ENCODE measurements at places on chromosomes 7 and 10.
A peak's percentile ranks its signal among the peaks of the same experiment; 100 is the strongest.

DNA sequence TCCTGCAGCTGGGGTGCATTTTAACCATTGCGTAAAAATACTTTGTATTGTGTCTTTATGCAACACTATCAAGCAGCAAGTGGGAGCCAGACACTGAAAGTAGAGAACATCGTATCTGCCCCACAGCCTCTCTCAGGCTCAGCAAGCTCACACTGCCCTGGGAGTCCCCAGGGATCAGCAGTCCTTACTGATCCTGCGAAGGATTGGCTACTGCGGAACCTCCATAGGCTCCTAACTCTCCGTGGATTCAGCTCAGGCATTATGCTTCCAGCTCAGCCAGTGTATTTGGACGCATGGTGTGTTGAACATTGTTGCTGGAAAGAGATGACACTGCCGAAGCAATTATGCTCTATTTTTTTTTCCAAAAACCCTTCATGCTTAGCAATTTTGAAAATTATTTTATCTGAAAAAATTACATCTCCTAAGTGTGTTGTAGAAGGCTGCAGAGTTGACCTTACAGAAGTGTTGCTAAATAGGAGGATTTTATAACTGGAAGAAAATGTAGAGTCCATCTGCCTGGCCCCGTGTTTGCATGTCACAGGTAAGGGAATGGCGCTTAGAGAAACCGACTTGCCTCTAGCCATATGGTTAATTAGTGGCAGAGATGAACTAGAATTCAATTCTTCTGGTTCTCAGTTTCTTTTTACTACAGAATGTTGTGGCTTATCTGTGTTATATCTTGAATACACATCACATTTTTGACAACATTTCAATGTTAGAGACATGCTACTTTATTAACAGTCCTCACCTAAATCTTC is 276.4 kb upstream of the COBL start:
- no peak for DNase-seq

DNA sequence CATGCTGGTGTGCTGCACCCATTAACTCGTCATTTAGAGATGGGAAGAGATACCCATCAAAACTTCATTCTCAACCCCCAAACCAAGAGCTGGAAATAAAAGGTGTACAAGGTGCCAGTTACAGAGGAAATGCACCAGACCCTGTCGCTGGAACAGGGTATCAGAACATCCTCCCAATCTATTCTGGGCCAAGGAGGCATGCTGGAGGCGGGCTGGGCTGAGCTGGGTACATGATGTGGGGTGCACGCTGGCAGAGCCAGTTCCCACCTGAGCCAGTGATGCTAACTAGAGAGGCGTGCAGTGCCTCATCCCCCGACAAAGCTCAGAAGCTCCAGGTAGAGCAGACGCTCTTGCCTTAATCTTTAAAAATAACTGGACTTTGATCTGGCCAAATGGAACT is 70.1 kb downstream of the NPSR1 start:
- no peak for DNase-seq

DNA sequence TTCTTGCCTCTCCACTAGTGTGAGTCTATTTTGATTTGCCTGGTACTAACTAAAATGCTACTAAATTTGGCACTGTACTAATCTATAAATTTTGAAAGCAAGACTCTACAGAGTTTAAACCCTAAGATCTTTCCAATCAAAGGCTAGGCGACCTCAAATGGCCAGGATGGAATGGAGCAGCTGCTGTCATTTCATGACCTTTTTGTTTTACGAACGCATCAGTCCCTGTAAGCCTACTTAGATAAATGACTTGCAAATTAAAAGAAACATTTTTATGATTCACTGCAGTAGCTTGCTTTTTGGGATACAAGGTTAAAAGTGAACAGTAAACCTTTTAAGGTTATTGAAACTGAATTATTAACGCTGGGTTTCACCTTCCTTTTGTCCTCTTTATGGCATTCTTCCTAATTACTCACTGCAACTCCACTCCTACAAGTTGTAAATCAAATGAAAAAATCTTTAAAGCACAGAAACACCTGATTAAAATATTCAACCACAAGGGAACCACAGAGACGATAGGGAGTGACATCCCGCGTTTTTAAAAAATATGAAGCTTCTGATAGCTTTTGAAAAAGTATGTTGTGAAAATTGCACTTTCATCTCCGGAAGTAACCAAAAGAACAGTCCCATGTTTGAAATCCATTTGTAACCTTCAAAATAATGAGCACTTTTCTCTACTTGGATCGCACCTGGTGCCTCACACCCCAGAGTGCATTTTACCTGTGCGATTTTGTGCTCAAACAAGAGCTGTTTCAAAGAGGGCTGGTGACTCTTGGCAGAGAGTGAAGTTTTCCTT is 595.1 kb downstream of the PARD3 start:
- DNase-seq = peak; percentile 8

DNA sequence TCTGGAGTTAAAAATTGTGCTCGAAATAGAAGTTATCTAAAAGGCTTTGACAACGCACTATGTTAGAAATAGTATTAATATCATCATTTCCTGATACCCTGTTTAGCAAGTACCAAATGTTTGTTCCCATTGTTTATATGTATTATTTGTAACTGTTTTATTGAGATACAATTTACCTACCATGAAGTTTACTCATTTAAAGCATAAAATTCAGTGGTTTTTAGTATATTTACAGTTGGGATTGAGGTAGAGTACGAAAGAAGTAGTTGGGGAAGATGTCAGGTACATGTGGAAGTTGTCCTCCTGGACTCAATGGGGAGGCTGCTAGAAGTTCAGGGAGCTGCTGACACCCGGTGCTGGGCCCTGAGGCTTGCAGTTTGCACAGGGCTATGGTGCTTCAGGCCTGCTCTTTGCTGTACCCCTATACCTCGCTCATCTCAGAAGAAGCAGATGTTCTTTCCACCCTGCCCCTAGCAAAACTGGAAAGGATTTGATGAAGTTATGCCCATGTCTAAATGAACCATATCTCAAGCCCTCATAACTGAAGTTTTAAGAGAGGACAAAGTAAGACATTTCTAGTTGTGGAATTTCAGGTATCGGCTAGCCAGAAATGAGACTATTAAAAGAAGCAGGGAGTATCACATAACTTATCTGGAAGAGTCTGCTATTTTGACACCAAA is 25.2 kb upstream of the WNT16 start:
- no peak for DNase-seq

DNA sequence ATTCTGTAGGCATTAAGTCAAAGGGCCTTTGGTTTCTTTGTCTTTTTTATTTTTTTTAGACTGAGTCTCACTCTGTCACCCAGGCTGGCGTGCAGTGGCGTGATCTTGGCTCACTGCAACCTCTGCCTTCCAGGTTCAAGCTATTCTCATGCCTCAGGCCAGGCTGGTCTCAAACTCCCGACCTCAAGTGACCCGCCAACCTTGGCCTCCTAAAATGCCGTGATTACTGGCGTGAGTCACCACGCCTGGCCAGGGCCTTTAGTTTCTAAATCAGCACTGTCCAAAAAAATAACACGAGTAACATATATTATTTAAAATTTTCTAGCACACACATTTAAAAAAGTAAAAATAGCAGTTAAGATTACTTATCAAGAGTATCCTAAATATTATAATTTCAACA is 11.1 kb upstream of the ACSL5 start:
- no peak for DNase-seq

DNA sequence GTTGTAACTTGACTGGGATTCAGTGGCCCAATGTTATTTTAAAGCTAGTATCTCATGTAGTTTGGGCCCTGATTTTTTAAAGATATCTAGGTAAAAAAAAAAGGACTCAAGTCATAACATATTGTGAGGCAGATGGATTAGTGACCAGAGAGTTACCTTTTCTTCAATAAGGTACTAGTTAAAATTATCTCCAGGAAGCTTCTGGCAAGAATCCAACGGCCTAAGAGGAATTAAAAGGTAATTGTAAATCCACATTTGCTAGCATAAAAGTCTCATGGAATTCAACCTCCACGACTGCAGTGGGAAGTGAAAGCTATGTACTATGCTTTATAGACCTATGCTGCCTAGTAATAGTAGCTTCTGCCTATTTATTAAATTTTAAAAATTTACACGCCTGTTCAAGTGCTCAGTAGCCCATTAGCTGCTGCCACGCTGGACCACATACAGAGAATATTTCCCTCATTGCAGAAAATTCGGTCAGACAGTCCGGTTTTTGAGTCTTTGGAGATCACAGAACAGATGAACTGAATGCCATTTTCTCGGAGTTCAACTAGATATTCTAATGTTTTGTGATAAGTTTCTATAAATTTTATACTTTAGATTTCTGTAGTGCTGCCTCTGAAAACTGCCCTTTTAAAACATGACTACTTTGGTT is 118.4 kb downstream of the NSUN6 start:
- no peak for DNase-seq

DNA sequence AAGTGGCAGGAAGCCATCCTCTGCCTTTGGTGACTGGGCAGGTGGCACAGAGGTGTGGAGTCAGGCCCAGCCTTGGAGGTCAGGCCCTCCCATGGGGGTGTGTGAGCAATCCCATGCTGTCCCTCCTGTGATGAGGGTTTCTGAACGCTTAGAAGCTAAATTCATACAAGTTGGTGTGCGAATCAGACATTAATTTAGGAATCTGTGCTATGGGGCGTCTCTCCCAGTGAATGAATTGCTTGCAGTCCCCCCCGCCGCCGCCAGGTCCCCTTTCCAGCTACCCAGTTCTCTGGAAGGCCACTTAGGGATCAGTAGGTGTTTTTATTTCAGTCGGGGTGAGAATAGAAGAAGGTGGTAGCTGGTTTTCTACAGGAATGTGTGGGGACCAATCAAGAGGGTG is 37.5 kb downstream of the LRRC18 start:
- DNase-seq = no peak

- DNase-seq = peak; percentile 87
Measured at GRCh38 chr7:99624484-99624883, 7.7 kb downstream of the ZSCAN25 start.

DNA sequence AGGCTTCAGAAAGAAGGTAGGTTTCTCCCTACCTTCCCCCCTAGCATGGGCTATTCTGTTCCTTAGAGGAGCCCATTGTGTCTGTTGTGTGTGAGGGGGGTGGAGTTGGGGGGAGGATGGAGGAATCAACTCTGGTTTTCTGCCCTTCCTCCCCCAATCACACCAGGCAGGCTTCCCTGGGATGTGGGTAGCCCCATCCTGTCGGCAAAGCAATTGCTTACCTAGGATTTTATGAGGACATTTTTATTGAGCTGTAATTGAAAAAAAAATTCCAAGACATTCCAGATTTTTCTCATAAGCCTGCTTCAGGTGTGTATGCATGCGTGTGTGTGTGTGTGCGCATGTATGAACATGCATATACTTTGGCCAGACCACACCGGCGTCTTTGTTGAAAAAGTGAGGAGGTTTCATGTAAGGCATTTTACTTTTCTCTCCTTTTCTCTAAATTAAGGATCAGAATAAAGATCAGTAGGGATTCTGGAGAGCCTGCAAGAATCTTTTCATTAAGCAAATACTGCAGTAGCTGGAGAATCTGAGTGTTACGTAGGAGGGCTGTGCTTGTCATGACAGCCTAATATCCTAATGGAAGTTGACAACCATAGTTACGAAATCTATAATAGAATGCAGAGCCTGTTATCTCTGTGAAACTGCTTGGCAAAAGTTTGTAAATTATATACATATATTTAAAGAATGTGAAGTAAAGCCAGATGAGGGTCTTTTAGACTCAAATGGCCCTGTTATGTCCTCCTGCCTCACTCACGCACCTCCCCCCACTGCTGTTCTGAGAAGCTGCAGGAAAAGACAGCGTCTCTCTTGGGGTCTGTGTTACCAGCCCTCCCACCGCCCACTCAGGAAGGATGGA is 27.3 kb upstream of the SAMD8 start:
- no peak for DNase-seq

DNA sequence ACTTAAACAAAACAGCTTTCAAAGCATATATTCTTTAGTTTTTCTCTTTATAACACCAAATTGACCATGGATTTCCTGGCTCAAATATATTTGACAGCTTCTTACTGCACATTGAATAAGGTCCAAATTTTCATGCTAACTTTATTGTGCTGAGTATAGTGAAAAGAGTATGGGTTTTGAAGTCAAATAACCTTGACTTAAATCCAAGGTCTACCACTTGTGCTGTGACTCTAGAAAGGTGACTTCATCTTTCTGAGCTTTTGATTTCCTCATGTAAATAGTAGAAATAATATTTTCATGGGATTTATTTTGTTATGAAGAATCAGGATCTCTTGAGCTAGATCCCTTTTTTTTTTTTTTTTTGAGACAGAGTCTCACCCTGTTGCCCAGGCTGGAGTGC is 139.4 kb upstream of the GPR22 start:
- DNase-seq = no peak

- DNase-seq = no peak
Measured at GRCh38 chr7:69811476-69812308, 213.4 kb downstream of the AUTS2 start.

GRCh38 chr7:81416659-81417058 is 353.2 kb downstream of the HGF start:
- DNase-seq = no peak

- DNase-seq = no peak
Measured at GRCh38 chr10:15473396-15473767, 102.3 kb upstream of the FAM171A1 start.

GRCh38 chr10:78543031-78543748 is 509.5 kb downstream of the RPS24 start:
- no peak for DNase-seq

DNA sequence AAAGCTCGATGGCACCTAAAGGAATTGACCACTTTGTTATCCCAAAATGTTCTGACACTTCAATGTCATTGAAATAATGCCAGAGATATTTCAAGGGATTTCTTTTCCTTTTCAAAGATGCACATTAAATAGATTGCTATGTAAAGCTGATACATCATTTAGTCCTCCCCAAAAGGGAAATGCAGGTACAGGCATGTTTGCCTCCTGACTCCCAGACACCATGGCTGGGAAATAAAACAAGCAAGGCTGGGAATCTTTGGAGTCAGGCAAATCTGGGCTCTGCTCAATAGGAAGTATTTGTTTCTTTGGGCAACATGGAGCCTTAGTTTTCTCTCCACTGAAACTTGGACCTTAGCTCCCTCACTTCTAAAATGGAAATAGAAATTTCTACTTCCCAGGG is 230.8 kb upstream of the LRRTM3 start:
- no peak for DNase-seq

GRCh38 chr10:30037620-30038336 is 21.6 kb downstream of the JCAD start:
- no peak for DNase-seq

GRCh38 chr7:101792051-101792681 is 25.3 kb upstream of the CUX1 start:
- DNase-seq = no peak

DNA sequence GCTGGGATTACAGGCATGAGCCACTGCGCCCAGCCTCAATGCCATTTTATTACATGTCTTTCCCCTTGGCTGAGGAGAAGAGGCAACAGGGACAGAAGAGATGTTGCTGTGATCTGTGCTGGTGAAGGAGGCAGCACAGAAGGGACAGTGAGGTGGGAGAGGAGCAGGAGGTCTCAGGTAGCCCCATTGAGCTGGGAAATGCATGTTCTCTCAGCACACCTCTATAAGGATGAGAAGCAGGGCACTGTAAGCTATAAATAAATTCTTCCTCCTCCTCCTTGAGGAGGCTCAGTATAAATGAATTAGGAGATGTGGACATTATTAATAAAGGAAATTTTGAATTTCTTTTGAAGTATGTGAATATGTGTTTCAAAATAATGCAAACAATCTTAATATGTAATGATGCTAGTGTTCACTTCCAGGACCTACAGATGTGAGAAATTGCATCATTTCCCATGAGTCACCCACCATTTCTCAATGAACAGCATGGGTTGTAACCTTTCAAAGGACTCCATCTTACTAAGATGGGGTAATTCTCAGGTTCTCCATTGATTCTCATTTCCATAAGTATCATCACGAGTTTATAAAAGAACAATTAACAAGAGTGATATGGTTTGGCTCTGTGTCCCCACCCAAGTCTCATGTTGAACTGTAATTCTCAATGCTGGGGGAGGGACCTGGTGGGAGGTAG is 88.9 kb upstream of the ODAD2 start:
- peak; percentile 51 for DNase-seq
